ENCODE measurements at places on chromosomes 2 and 18.

DNA sequence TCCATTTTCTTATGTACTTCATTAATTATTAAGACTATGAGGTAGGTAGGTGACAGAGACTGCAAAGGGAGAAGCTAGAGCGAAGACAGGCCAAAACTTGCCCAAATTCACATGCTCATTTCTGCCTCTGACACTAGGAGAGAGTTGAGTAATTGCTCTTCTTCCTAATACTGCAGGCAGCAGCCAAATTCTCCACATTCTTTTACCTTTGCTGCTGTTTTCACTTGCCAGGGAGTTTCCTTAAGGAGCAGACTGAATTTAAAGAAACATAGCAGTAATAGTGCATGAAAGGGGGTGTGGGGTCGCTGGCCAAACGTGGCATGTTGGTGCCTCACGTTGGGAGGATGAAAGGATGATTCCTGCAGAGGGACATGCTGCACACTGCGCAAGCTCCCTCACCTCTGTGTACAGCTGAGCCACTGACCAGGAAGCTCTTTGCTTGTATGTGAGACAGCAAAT lies 12.3 kb downstream of the CRIM1 start:
- DNase-seq, result no peak

- DNase-seq, result no peak
Observed at GRCh38 chr2:47422016-47422415, 19.1 kb downstream of the MSH2 start.

GRCh38 chr2:32756074-32756727 lies 128.4 kb downstream of the TTC27 start:
- DNase-seq, result no peak

DNA sequence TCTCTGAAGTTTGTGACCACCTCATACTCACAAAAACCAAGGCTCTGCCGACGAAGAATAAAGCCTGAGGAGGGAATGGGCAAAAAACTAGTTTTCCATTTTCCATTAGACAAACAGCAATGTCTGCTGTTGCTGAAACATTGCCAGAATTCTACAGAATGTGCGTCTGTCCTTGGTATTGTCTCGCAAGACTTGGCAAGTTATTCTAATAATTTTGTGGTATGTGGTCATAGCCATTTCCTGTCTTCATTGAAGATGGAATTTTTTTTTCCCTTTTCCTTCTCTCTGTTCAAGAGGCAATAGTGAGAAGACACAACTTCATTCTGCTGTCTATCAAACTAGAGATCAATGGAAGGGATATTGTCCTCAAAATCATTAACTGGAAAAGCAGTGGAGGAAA lies 296.1 kb downstream of the RND3 start:
- DNase-seq, result no peak

DNA sequence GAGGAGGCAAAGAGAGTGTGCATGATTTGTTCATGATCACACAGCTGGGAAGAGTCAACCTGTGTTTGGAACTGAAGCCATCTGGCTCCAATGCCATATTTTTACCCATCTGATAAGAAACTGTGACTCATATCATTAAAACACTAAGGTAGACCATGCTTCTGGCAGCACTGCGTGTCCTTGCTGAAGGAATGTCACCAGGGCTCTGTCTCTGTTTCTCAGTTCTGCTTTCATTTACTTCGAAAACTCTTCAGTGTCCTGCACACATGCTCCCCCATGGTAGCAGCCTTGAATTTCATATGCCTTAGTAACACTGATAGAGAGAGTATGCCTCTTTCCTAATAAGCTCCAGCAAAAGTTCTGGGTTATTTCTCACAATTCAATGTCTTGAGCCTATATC lies 830.4 kb downstream of the DCDC2C start:
- no peak for DNase-seq

DNA sequence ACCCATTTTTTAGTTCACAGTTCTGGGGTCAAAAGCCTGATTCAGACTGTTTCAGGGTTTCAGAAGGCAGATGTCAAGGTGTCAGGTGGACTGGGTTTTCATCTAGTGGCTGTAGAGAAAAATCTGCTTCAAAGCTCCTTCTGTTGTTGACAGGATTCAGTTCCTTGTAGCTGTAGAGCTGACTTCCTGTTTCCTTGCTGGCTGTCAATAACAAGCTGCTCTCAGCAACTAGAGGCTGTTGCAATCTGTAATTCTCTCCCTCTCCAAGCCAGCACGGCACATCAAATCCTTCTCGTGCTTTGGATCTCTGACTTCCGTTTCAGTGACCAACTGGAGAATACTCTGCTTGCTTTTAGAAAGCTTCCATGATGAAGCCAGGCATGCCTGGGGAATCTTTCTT lies 179.4 kb downstream of the DOK6 start:
- peak; percentile 5 for DNase-seq

DNA sequence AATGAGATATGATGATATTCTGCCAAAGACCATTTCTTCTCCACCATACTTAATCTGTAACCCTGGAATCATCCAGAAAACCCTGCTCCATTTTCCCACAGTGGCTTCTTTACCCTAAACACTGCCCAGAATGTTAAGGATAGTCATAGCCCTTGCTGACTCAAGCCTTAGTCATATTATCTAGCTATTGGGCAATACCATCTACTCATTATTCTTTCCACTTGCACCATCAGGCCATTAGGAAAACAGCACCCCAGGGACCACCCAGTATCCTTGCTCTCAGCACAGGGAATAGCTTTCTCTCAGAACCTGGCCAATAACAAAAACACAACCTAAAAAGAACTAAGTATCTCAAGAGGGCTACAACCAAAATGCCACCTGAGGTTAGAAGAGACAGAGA lies 445.7 kb upstream of the SLC14A2 start:
- DNase-seq, result no peak

DNA sequence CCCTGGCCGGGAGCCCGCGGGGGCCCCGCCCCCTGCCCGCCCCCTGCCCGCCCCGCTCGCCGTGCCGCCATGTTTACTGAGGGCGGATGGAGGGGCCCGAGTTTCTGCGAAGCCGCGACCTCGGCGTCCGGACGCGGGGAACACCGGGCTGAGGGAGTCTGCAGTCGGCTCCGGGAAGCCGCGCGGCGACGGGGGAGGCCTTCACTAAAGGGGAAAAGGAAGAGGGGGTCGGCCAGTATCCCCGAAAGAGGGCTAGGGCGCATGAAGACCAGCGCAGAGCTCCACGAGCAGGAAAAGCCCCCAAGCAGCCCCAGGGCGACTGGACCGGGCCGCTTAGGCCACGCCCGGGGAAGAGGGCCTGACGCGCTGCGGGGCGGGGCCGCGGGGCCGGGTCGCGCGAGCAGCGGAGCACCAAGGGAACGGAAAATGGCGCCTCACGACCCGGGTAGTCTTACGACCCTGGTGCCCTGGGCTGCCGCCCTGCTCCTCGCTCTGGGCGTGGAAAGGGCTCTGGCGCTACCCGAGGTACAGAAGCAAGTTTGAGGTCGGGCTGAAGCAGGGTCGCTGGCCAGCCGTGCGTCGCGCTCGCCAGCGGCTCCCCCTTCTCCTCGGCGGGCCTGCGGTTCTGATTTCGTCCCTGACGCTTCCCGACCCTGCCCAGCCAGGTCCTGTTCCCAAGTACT lies at the start of the genes ATRAID and SLC5A6:
Gene ATRAID, plus strand, starts transcription at position 99 of the 683 bp plus-strand sequence. Its CDS starts 328 bp downstream, at position 427.
Gene SLC5A6, minus strand, starts transcription at position 326 of the 683 bp plus-strand sequence. CDS start 4,618 bp downstream, outside the sequence.
- DNase-seq, result peak; percentile 97

Measured in GM20000 (cell line).